ENCODE measurements at places on chromosomes 4 and X. TPM values are rescaled to one million over a fixed set of nuclear protein-coding genes. Genes with fewer than 3 reads are reported as not detected.

The MAOB gene
- 0.25 TPM for total RNA-seq

The AMTN gene
- not detected for total RNA-seq

The TECRL gene
- total RNA-seq = not detected

The ZNF185 gene
- total RNA-seq = 9.3 TPM

The TAF7L gene
- 0.10 TPM for total RNA-seq

The C1GALT1C1 gene
- total RNA-seq = 31.2 TPM

The DCHS2 gene
- total RNA-seq = not detected

The MAGEA11 gene
- total RNA-seq = not detected

The RTL5 gene
- total RNA-seq = 2.1 TPM

The RRH gene
- total RNA-seq = 0.12 TPM

The MND1 gene
- total RNA-seq = 13.3 TPM
